Fibroblast of skin of scalp (primary cell): ENCODE measurements at places on chromosomes 11 and 22.
A peak's percentile ranks its signal among the peaks of the same experiment; 100 is the strongest.

GRCh38 chr11:61571869-61572268 lies 9.0 kb downstream of the SYT7 start:
- no peak for DNase-seq

GRCh38 chr22:19610518-19611253 lies 86.5 kb upstream of the CLDN5 start:
- no peak for DNase-seq

- DNase-seq, result peak; percentile 43
These were observed 88.3 kb downstream of the TSPAN18 start for GRCh38 chr11:44814881-44815592.

GRCh38 chr11:117869604-117870003 lies 6.9 kb downstream of the FXYD6 start:
- DNase-seq, result no peak

DNA sequence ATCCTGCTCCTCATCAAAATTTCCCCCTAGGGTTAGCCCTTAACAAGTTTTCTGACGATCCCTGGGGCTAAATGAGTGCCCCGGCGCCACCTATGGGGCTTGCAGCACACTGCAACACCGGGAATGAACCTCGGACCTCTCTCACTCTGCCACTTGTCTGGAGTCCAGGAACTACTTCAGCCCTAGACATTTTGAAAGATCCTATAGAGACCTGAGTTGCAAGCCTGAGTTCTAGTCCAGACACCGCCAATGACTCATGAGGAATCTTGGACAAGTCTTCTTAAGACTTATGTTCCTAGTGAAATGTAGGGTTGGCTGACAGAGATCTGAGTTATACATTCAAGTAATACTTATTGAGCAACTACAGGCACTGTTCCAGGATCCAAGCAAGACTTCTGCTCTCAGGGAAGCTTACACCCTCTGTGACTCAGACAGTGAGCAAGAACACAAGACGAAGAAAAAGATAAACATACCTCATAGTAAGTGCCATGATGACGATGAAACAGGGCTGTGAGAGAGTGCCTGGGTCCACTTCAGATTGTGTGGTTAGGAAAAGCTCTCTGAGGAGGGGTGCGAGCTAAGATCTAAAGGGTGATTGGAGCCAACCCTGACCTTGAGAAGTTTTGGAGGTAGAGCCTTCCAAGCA lies 10.2 kb upstream of the STK33 start:
- peak; percentile 100 for DNase-seq

- DNase-seq, result peak; percentile 96
These were observed at the start of gene CCDC34 for GRCh38 chr11:27362749-27363575. TSS of gene CCDC34 (minus strand) at chr11:27363215. CDS start at chr11:27363194, 21 bp downstream.

GRCh38 chr11:26193694-26194365 lies 138.1 kb upstream of the ANO3 start:
- DNase-seq, result peak; percentile 24

DNA sequence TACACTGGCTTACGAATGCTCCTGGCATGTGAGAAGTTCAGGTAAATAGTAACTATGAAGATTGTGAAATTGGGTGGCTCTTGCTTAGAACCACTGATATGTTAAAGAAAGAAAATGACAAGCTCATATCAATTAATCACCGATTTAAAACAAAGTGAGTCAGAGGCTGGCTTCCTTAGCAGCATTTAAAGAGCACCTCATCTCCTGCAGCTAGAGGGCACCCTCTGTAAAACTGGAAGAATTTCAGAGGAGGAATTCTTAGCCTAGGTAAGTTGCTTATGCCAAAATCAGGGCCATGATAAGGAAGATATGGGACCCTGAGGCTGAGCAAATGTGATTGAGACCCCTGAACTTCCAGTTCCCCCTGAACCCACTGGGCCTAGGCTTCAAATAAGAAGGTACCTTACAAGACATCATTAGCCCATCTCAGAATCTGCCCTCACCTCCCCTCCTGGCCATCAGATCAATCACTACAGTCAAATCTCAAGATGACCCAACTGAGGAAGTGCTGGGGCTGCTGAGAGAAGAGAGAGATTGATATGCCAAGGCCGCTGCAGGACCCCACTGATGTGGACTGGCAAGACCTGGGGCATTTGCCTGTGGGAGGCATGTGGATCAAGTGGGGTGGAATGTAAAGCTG lies 8.6 kb upstream of the CD3E start:
- DNase-seq, result peak; percentile 13

DNA sequence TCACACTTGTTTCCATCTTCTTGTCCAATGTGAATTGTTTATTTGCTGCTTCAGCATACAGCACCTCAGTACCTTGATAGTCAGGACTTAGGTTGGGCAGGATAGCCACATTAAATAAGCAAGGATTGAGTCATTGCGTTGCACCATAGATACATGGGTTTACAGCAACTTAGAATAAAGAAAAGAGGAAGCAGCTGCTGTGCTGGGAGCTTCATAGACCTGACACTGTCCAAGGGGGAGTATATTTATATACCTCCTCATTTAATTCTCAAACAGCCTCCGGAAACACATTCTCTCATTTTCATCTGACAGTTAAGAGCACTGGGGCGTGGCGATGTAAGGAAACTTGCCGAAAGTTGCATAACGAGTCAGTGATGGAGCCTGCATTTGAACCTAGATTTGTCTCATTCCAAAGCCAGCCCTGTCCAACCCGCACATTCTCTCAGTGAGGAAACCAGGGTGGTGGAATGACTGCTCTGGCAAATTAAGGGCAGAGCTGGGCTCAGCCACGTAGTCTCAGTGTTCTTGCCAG lies 42.2 kb downstream of the UBASH3B start:
- DNase-seq, result peak; percentile 45
